ENCODE measurements at places on chromosomes 11 and 22. TPM values are rescaled to one million over a fixed set of nuclear protein-coding genes. Genes with fewer than 3 reads are reported as not detected.

Gene SNRPD3
- total RNA-seq: 70.9 TPM

Gene ZFPL1
- 33.0 TPM for total RNA-seq

Gene DDI1
- not detected for total RNA-seq

Gene ZNF280B
- 14.9 TPM for total RNA-seq
